Body of pancreas (tissue), 4 donors: ENCODE measurements at places on chromosomes 13 and 19. TPM values are rescaled to one million over a fixed set of nuclear protein-coding genes. Genes with fewer than 3 reads are reported as not detected.

Gene ZNF415
- total RNA-seq: 6.9 TPM

- no peaks in the 10 kb centered on the region for H3K36me3 ChIP-seq
- H3K27me3 ChIP-seq: no peaks in the 10 kb centered on the region
- DNase-seq: no peak
- H3K27ac ChIP-seq: no peak overlapping the region
- no peak overlapping the region for H3K4me3 ChIP-seq
Observed at GRCh38 chr13:103213152-103213551, 146.9 kb upstream of the SLC10A2 start.

- no peak overlapping the region for H3K27ac ChIP-seq
- no peaks in the 10 kb centered on the region for H3K4me1 ChIP-seq
- H3K27me3 ChIP-seq: no peaks in the 10 kb centered on the region
- H3K36me3 ChIP-seq: no peaks in the 10 kb centered on the region
- DNase-seq: no peak
Observed at GRCh38 chr13:43196750-43197370, 173.5 kb downstream of the DNAJC15 start.

GRCh38 chr13:57740719-57741118, 109.2 kb downstream of the PCDH17 start:
- H3K4me1 ChIP-seq: no peaks in the 10 kb centered on the region
- H3K27ac ChIP-seq: no peak overlapping the region
- H3K27me3 ChIP-seq: no peaks in the 10 kb centered on the region
- DNase-seq: no peak

- no peak for DNase-seq
- no peaks in the 10 kb centered on the region for H3K4me1 ChIP-seq
- no peaks in the 10 kb centered on the region for H3K36me3 ChIP-seq
- H3K27me3 ChIP-seq: no peaks in the 10 kb centered on the region
Observed at GRCh38 chr13:32674503-32674902, 88.3 kb downstream of the PDS5B start.
